Stimulated activated CD8-positive, alpha-beta memory T cell treated with anti-CD3 and anti-CD28 coated beads, Interleukin-15, amount 100 ng/mL, for 24 hours (primary cell): ENCODE measurements at places on chromosomes 16 and 17.

- no peak for DNase-seq
Measured at GRCh38 chr17:40524243-40524965, 23.0 kb upstream of the TNS4 start.

DNA sequence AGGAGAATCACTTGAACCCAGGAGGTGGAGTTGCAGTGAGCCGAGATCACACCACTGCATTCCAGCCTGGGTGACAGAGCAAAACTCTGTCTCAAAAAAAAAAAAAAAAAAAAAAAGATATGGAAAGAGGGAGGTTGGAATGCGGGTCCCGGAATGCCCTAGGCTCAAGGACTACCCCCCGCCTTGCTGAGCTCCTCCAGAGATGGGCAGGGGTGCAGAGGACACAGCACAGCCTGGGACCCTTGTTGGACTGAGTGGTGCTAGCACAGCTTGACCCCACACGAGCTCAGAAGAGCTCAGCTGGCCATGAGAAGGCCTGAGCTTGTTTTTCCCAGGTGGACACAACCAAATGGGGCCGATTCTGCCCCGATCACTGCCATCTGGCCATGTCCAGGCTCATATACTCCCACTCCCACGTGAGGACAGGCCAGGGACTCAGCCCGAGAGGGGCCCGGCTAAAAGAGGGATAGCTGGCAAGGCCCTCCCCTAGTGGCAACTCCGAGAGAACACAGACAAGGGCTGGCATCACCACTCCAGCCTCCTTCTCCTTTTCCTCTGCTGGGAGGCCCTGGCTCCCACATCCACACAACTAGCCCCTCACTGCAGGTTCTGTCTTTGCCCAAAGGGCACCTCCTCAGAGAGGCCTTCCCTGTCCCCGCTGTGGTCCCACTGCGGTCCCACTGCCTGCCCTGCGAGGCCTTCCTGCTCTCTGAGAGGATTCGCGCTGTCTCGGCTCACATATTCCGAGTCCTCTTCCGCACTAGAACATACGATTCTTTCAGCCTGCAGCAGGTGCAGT is 11.0 kb downstream of the SGCA start:
- no peak for DNase-seq

- DNase-seq, result no peak
Measured at GRCh38 chr17:64765191-64765889, 103.2 kb upstream of the SMURF2 start.

GRCh38 chr17:8692916-8693315 is 51.7 kb downstream of the CCDC42 start:
- DNase-seq, result no peak

DNA sequence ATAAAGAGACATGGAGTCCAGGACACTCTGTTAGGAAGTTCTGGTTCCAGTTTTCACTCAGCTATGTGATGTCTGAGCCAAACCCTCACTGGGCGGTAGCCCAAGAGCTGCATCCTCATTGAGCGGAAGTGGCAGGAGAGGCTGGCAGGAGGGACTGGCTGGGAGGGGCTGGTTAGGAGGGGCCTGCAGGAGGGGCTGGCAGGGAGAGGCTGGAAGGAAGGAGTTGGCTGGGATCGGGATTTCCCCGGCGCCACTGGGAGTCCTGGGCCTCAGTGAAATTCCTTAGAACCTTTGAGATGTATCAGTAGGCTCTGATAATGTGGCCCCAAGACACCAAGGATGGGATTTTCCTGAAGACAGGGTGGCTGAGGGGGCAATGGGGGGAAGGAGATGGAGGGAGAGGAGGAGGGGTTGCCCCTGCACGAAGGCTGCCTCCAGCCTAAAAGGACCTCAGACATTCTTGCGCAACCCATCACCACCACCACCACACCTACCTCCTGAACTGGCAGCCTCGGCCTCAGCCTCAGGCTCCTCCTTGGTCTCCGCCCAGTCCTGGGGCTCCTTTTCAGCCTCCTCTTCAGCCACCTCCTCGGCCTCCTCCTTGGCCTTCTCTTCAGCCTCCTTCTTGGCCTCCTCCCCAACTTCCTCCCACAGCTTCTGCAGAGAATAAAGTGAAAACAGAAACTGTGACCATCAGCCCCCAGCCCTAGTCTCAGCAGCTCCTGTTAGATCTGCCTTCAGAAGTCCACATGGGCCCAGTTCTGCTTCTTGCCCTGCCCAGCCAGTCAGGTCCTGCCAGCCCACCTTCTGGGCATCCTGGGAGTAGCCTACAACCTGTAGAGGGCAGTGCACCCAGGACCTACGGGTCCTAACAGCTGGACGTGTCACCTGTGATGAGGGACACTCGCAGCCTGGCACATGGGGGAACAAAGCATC is 31.7 kb downstream of the CNGB1 start:
- no peak for DNase-seq

GRCh38 chr16:67170168-67170948 is at the start of gene NOL3:
Gene NOL3, plus strand, starts transcription at chr16:67170538.
- no peak for DNase-seq

- DNase-seq, result no peak
Measured at GRCh38 chr17:45702666-45703266, 81.4 kb upstream of the CRHR1 start.

DNA sequence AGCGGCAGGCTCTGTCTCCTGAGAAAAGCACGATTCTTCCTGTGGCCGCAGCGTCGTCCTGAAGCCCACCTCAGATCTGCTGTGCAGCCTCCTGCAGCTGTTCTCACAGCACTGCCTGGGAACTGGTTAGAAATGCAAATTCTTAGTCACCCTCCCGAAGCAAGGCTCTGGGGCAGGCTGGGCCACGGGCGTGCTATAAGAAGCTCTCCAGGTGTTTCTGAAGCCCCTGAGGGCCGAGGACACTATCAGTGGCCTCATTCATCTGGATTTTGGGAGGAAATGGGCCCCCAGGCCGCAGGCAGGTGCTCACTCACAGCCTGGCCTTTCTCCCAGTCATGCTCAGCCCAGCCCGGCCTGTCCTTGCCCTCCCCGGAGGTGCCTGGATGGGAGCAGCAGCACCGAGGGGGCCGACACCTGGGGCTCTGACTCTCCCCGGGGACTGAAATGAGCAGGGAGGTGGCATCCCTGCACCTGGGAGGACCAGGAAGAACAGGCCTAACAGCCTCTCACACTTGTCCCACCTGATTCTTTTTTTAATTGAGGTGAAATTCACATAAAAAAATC is 10.4 kb upstream of the NLRC3 start:
- DNase-seq, result no peak

- DNase-seq, result no peak
Measured at GRCh38 chr16:58127634-58128033, 1.5 kb downstream of the CFAP20 start.

GRCh38 chr17:46962374-46962790 is 16.7 kb downstream of the RPRML start:
- DNase-seq, result no peak

DNA sequence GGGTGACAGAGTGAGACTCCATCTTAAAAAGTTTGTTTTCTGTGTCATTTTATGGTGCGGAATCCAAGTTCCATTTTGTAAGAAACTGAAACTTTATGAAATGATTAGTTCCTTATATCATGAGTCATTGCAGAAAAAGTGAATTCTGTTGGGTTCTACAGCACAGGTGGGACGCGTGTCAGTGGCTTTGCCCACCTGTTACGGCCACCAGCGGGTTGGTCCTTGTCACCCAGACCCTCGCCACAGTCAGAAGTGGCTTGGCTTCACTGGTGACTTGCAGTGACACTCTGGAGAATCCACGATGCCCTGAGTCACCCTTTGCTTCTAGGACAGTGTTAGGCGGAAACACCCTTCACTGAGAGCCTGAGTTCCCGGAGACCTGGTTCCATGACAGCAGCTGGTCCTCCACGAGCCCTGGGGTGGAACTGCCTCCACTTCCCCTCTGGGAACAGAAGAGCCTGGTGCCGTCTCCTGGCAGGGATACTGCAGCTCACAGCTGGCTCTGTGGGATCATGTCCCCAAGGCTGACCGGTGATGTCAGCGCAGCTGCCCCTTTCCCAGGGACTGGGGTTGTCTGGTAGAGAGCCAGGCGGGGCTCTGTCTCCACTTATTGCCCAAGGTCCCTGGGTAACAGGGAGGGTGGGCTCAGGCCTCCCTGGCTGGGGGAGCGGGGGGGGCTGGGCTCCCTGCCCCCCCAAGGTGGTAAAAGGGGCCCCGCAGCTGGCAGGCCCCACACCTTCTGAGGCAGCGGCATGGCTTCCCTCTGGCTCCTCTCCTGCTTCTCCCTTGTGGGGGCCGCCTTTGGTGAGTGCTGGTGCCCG is at the start of gene CTRB1:
TSS of gene CTRB1 (plus strand) at position 733 of the 821 bp plus-strand sequence. CDS start at position 753, 20 bp downstream.
- no peak for DNase-seq

DNA sequence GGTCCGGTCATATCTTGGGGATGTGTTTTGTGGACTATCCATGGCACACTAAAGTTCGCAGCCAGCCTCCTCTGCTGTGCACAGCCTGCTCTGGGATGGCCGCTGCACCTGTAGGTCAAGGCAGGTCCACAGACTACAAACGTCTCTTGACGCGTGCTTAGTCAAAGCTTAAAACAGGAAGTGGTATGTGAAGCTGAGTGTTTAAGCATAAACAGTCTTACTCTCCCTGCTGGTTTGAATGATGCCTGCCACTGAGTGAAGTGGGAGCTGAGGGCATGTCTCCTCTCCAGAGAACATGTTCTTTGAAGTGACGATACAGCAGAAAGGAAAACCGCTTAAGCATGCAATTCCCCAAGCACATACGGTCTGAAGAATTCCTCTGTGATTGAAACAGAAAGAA is 365.6 kb downstream of the SLC39A11 start:
- DNase-seq, result no peak

DNA sequence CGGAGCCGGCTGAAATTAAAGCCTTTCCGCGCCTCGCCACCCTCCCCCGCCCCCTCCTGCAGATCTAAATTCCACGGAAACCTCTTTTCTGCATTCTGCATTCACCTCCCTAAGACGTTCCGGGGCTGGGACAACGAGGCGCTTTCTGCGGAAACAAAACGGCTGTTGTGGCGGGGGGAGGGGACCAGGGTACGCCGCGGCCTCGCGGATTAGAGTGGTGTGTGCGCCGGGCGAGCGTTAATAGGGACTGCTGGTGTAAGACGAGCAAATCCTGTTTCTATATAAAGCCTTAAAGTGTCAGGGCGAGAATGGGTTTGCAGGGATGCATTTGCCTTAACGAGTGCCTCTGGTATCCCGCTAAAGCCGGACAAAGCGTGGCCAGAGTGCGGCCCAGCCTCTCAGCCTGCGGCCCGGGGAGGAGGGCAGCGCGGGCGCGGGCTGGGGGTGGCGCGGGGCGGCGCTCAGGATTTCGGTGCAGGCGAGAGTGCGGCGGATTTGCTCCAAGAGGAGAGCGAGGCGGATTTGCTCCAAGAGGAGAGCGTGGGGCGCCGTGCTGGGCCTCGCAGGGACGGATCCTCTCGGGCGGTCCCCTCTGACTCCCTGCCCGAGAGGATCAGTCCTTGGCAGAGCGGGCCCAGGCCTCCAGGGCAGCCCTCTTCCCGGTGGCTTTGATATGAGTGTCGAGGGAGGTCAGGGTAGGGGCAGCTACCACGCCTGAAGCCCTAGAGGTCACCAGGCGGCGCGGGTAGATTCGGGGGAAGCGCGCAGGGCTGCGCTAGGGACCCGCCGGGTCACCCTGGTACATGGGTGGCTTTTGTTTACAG is 5.1 kb downstream of the BAHCC1 start:
- DNase-seq, result no peak

- no peak for DNase-seq
Measured at GRCh38 chr17:29155227-29155965, 24.8 kb downstream of the MYO18A start.

- DNase-seq, result no peak
Measured at GRCh38 chr17:80455784-80456183, 20.6 kb downstream of the NPTX1 start.

DNA sequence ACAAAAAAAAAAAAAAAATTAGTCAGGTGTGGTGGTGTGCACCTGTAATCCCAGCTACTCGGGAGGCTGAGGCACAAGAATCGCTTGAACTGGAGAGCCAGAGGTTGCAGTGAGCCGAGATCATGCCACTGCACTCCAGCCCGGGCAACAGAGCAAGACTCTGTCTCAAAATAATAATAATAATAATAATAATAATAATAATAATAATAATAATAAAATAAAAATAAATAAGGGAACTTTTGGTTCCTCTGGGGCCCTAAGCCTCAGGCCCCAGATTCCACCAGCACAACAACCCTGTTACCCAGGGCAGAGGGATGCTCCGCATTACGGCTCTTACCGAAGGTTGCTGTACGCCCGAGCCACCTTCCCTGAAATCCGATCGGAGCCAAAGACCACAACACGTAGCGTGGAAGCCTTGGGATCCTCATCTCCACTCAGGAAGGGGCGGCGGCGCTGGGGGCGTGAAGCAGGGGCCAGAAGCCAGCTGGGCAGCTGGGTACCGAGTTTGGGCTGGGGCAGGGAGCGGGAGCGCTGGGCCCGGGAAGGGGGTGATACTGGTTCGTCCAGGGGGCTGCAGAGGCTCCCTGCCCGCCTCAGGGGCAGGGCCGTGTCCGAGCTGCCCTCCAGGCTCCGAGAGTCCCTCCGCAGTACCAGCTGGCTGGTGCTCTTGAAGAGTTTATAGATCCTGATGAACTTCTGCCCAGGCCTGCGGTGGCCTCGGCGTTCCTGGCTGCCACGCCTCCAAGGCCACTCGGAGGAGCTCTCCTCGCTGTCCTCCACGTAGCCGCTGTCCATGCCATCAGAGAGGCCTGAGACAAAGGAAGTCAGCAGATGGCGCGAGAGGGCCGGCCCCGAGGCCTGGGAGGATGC is 20.6 kb upstream of the PIK3R6 start:
- DNase-seq, result no peak

GRCh38 chr17:35788477-35789368 is 6.7 kb downstream of the MMP28 start:
- no peak for DNase-seq

DNA sequence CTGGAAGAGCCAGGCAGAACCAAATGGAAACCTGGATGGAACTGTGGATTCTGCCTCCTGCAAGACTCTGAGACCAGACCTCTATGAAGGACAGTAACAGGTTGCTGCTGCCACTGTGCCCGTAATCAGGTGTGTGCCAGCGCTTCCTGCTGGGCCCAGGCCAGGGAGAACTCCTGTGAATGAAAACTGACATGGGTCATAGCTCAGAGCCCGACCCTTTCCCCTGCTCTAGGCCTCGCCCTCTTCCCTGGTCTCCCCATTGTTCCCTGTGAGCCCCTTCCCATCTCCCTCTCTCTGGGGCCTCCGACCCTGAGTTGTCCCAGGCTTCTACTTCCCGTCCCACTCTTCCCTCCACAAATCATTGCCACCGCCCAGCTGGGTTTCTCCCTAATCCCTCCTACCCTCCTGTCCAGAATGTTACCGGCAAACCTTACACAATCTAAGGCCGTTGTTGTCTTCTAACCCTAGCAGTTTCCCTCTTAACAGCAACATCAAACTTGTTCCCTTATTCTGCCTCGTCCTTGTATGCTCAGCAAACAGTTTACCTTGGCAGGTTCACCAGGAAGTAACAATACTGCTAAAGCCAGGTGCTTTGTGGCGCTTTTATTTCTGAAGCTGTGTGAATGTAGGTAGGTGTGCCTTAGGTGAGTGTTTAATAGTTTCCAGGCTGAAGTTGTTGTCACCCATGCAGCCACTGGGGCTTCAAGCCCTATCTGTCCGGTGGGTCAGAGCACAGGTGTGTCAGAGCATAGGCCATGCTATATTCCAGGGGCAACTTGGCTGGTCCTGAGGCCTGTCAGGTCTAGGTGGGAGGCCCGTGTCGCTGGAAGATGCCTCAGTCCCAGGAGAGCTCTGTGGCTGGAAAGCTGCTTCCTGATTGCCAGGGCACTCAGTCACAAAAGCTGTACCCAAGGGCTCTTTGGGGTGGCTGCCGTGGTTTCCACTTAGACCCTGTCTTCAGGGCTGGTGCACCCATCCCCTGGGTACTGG is 32.0 kb downstream of the SMPD3 start:
- DNase-seq, result no peak

- no peak for DNase-seq
Measured at GRCh38 chr17:35736236-35736635, 4.8 kb downstream of the RASL10B start.
